NCI-H460 (cell line): ENCODE measurements at places on chromosomes 4 and X.

- DNase-seq: no peak
Measured at GRCh38 chr4:123381996-123382395, 14.6 kb upstream of the SPRY1 start.

- peak; percentile 8 for DNase-seq
Measured at GRCh38 chr4:63717384-63717783, 691.9 kb downstream of the TECRL start.

GRCh38 chr4:155734065-155734464 is 24.8 kb upstream of the GUCY1B1 start:
- DNase-seq: no peak

DNA sequence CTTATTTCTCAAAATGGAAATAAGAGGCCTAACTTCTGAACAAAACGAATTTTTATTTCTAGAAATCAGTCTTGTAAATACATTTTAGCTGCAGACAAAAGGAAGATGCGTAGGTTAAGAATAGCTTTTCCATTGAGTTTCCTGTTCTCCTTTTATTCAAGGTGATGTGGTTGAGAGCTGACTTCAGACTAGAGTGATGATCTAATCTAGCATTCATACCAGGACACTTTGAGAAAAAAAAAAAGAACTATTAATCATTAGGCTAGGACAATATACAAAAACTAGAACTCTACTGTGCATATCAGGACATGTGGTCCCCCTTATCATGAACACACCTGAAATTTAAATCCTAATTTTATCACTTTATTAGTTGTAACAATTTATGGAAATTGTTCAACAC is 884.5 kb upstream of the EPHA5 start:
- no peak for DNase-seq

- no peak for DNase-seq
Measured at GRCh38 chrX:125444659-125445058, 125.0 kb downstream of the TEX13C start.

- no peak for DNase-seq
Measured at GRCh38 chrX:5233830-5234229, 994.8 kb downstream of the NLGN4X start.

GRCh38 chr4:4890574-4891255 is 31.2 kb downstream of the MSX1 start:
- DNase-seq: no peak

GRCh38 chr4:154984148-154984547 is 203.1 kb downstream of the RBM46 start:
- DNase-seq: no peak

GRCh38 chrX:41695426-41695825 is 6.7 kb downstream of the GPR34 start:
- DNase-seq: no peak

- no peak for DNase-seq
Measured at GRCh38 chr4:23970201-23970850, 80.5 kb upstream of the PPARGC1A start.

GRCh38 chrX:10545882-10546281 is 74.5 kb downstream of the MID1 start:
- DNase-seq: no peak
